ENCODE measurements at places on chromosomes 7 and 10. TPM values are rescaled to one million over a fixed set of nuclear protein-coding genes. Genes with fewer than 3 reads are reported as not detected.

TBC1D12 gene
- total RNA-seq: 0.16 TPM

- peaks cover 5% of the 10 kb centered on the region for H3K36me3 ChIP-seq
- no peaks in the 10 kb centered on the region for H3K27me3 ChIP-seq
- no peak overlapping the region for H3K4me3 ChIP-seq
- no peak for DNase-seq
- H3K4me1 ChIP-seq: peaks cover 20% of the 10 kb centered on the region
Measured at GRCh38 chr10:11245510-11245909, 227.8 kb downstream of the CELF2 start.

DNA sequence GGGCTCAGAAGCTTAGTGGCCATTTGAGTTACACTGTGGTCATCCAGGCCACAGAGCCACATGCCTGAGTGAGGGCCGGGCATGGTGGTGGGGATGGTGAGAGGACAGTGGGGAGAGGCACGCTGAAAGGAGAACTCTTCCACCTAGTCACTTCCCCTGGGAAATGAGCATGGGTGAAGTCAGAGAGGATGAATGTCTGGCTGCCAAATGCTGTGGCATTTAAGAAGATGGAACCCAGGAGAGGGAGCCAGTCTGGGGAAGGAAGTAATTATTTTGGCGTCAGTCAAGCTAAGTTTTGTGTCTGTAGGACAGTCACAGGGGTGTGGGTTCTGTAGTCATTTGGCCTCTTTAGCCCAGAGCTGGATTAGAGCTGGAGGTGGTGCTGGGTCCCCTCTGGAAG, 86.0 kb upstream of the PODXL start:
- no peak overlapping the region for H3K27ac ChIP-seq
- H3K4me1 ChIP-seq: no peaks in the 10 kb centered on the region
- no peak for DNase-seq
- H3K27me3 ChIP-seq: peaks cover 12% of the 10 kb centered on the region
- H3K36me3 ChIP-seq: no peaks in the 10 kb centered on the region
- H3K4me3 ChIP-seq: no peak overlapping the region

GRCh38 chr10:49280001-49280408, 19.0 kb upstream of the C10orf71 start:
- H3K4me1 ChIP-seq: no peaks in the 10 kb centered on the region
- H3K36me3 ChIP-seq: no peaks in the 10 kb centered on the region
- H3K27ac ChIP-seq: no peak overlapping the region
- no peak for DNase-seq
- H3K4me3 ChIP-seq: no peak overlapping the region

DNA sequence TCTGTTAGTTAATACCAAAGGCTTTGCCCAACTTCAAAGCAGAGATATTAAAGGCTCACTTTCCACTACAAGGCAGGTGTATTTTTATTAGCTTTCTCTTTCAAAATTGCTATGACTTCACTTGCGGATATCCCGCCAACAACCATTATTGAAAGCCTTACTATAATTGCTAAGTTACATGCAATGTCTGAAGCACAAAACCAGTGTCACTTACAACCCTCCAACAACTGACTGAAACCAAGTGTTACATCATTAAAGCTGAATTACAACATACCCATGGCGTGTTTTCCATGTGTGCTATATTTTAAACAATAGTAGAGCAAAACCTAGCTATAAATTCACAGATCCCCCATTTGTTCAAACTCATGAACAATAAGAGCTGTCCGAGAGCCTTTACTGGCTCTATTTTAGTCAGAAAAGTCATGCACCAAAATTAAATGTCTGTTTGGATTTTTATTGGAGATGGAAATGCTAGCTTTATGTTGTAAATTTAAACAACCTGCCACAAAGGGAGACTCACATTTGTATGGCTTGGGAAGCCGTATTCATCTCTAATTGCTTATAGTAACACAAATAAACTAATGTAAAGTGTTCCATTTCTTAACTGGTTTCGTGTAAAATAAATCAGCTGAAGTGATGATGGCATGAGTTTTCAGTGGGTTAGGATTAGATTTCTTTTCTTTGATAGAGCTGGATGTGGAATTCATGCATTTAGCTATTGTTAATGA, 227.1 kb downstream of the AGMO start:
- no peaks in the 10 kb centered on the region for H3K27me3 ChIP-seq
- no peak overlapping the region for H3K4me3 ChIP-seq
- H3K36me3 ChIP-seq: no peaks in the 10 kb centered on the region
- H3K27ac ChIP-seq: no peak overlapping the region

GRCh38 chr10:36171953-36172940, 530.2 kb upstream of the FZD8 start:
- no peak for DNase-seq
- H3K4me1 ChIP-seq: no peaks in the 10 kb centered on the region
- no peak overlapping the region for H3K27ac ChIP-seq
- H3K4me3 ChIP-seq: no peak overlapping the region
- H3K27me3 ChIP-seq: no peaks in the 10 kb centered on the region
- H3K36me3 ChIP-seq: no peaks in the 10 kb centered on the region

FOXP2 gene
- total RNA-seq: not detected

DNA sequence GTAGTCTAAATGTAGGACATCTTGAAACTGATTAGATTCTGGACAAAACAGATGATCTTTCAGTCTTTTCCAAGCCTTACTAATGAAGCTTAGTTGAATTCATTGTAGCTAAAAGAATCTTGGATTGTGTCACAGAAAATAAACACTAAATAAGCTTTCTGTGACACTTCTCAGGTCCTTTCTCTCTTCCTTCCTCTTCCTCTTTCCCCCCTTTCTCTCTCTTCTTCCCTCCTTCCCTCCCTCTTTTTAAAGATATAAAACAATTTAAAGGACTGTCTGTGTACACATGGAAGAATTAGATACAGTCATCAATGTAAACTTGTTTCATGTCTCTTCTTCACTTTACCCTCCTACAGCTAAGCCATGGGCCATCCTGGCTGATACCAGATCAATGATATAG, 5.3 kb upstream of the COMMD3 start:
- no peak for DNase-seq
- H3K27ac ChIP-seq: no peak overlapping the region
- no peaks in the 10 kb centered on the region for H3K36me3 ChIP-seq
- H3K4me3 ChIP-seq: no peak overlapping the region

- H3K36me3 ChIP-seq: peaks cover 4% of the 10 kb centered on the region
- no peak overlapping the region for H3K4me3 ChIP-seq
- H3K27ac ChIP-seq: no peak overlapping the region
- H3K27me3 ChIP-seq: no peaks in the 10 kb centered on the region
- no peaks in the 10 kb centered on the region for H3K4me1 ChIP-seq
- DNase-seq: no peak
Measured at GRCh38 chr7:35874886-35875285, 74.0 kb downstream of the SEPTIN7 start.

GRCh38 chr7:18504965-18505364, 9.4 kb downstream of the HDAC9 start:
- no peaks in the 10 kb centered on the region for H3K4me1 ChIP-seq
- no peak overlapping the region for H3K4me3 ChIP-seq
- DNase-seq: no peak
- H3K27me3 ChIP-seq: no peaks in the 10 kb centered on the region
- H3K36me3 ChIP-seq: no peaks in the 10 kb centered on the region

ENTPD1 gene
- 4.6 TPM for total RNA-seq

ABCC2 gene
- 2.8 TPM for total RNA-seq

ARHGEF35 gene
- 1.6 TPM for total RNA-seq

PLXNA4 gene
- total RNA-seq: 8.3 TPM

- no peak for DNase-seq
- H3K36me3 ChIP-seq: peaks cover 3% of the 10 kb centered on the region
- no peak overlapping the region for H3K27ac ChIP-seq
- H3K4me1 ChIP-seq: peaks cover 26% of the 10 kb centered on the region
- H3K4me3 ChIP-seq: no peak overlapping the region
Measured at GRCh38 chr7:102393467-102393866, 2.7 kb upstream of the PRKRIP1 start.

DNA sequence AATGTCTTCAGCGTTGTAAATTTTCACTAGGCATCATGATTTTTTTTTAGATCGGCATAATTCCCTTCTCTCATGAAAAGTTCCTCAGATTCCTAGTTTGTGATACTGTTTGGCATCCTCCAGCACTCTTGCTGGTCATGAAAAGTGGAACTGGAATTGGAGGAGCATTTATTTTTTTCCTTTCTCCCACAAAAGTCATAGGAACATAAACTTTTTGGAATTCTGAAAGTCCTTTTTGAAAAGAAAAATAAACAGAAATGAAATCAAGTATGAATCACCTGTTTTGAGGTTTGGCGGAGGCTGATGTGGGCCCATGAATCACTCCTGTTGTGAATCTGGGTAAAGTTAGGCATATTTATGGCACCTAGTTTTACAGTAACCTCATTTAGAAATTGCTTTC, 17.7 kb downstream of the CACNB2 start:
- H3K4me3 ChIP-seq: no peak overlapping the region
- no peak for DNase-seq
- H3K4me1 ChIP-seq: no peaks in the 10 kb centered on the region
- no peaks in the 10 kb centered on the region for H3K36me3 ChIP-seq

DNA sequence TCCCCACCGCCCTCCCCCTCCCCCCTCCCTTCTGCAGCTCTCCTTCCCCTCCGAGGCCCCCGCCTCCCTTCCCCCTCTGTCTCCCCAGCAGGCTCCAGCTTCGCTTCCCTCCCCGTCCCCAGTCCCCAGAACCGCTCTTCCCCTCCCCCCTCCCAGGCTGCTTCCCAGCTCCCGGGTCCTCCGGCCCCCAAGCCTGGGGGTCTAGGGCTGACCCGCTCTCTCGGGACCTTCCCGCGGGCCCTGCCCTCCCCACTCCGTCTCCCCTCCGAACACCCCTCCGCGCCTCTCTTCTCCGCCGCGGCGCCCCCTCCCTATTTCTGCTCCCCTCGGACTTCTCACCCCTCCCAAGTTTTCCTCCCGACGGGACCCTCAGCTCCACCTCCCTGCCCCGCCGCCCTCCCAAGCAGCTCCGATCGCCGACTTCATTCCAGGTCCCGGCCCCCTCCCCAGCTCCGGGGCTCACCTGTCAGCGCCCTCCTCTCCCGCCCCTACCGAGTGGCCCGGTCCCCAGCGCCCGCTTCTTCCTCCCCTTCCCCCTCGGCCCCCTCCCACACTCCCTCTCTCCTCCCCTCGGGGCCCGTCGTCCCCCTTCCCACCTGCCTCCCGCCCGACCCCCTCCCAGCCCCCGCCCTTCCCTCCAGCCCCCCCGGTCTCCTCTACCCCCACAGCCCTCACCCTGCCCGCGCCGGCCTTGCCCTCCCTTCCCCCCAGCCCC, 990 bp downstream of the ZNF467 start:
- H3K4me1 ChIP-seq: peaks cover 27% of the 10 kb centered on the region
- H3K27ac ChIP-seq: no peak overlapping the region
- H3K4me3 ChIP-seq: peak overlapping the region; percentile 64
- no peaks in the 10 kb centered on the region for H3K36me3 ChIP-seq
- no peak for DNase-seq

PON3 gene
- not detected for total RNA-seq

GRCh38 chr7:76196786-76197185, 4.9 kb upstream of the SRRM3 start:
- no peak overlapping the region for H3K27ac ChIP-seq
- no peak for DNase-seq
- no peaks in the 10 kb centered on the region for H3K36me3 ChIP-seq
- no peaks in the 10 kb centered on the region for H3K27me3 ChIP-seq

DNA sequence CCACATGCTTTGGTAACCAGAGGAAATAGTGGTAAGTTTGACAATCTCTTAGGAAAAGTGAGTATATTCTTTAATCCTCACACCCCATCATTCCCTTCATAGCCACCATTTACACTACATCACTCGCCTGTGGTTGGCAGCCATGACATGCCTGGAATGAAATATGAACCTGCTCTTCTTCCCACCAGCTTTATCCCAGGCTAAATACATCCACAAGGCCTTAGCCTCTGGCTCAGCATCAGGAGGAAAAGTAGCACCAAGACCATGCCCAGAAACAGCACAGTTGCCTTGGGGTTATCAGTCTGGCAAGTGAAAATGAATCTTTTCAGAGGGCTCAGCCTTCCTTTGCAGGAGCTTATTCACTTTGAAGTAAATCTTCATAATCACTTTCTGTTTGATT, 40.3 kb downstream of the SGCE start:
- H3K27me3 ChIP-seq: no peaks in the 10 kb centered on the region
- H3K4me1 ChIP-seq: no peaks in the 10 kb centered on the region
- DNase-seq: no peak
- no peak overlapping the region for H3K4me3 ChIP-seq
- no peak overlapping the region for H3K27ac ChIP-seq

GRCh38 chr10:31765541-31765940, 163.1 kb downstream of the ARHGAP12 start:
- no peak for DNase-seq
- H3K36me3 ChIP-seq: no peaks in the 10 kb centered on the region

DDX50 gene
- 41.3 TPM for total RNA-seq

DNA sequence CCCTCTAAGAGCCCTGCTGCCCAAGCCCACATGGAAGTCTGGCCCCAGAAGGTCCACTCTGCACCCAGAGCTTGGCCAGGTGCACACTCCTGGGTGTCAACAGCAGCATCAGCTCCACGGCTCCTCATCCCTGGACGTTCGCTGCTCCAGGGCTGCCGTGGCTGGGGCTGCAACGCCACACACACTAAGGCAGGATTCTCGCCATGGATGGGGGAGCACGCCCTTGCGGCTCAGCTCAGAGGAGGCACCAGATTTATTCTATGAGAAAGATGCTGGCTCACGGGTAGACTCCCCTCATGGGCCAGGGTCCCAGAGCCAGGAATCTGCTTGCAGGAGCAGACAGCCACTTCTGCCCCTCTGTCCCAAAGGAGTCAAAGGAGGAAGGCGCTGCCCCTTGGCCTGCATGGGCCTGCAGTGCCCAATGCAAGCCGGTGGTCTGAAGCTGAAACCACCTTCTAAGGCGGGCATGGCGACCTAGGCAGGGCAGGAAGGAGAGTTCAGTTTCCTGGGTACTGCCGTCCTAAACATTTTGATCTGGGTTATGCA, 42.1 kb downstream of the CFAP46 start:
- no peak overlapping the region for H3K4me3 ChIP-seq
- no peaks in the 10 kb centered on the region for H3K36me3 ChIP-seq
- peaks cover 20% of the 10 kb centered on the region for H3K27me3 ChIP-seq
- no peak for DNase-seq
- H3K4me1 ChIP-seq: no peaks in the 10 kb centered on the region

GPAM gene
- 4.5 TPM for total RNA-seq

GRCh38 chr10:101775273-101776160, at the start of gene FGF8:
Gene FGF8, minus strand, starts transcription at chr10:101776114. Its CDS starts 214 bp downstream, at chr10:101775900.
- no peak within 1 kb of the TSS for H3K4me3 ChIP-seq
- H3K36me3 ChIP-seq: no peaks in the 10 kb centered on the region
- H3K27me3 ChIP-seq: peaks cover 26% of the 10 kb centered on the region
- no peak for DNase-seq

DNA sequence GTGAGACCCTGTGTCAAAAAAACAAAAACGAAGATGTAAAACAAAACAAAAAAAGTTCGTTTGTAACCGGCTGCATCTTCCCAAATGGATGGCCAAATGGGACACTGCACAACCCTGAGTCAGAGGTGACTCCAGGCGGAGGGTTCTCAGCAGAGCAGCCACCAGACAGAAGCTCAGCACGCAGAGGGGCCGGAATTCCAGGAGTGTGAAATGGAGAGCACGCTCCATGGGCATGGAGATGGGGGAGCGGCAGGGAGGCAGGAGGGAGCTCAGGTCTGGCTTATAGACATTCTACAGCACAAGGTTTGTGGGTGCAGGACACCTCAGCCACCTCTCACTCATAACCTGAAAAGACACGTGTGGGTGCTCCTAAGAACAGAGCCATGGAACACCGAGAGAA, 227.0 kb downstream of the MAD1L1 start:
- no peak overlapping the region for H3K4me3 ChIP-seq
- no peak for DNase-seq
- H3K4me1 ChIP-seq: no peaks in the 10 kb centered on the region
- no peaks in the 10 kb centered on the region for H3K36me3 ChIP-seq
- H3K27ac ChIP-seq: no peak overlapping the region
- no peaks in the 10 kb centered on the region for H3K27me3 ChIP-seq

GPR85 gene
- total RNA-seq: not detected

- no peak overlapping the region for H3K4me3 ChIP-seq
- H3K27ac ChIP-seq: no peak overlapping the region
- H3K27me3 ChIP-seq: no peaks in the 10 kb centered on the region
- no peak for DNase-seq
Measured at GRCh38 chr7:102081244-102081627, 205.4 kb upstream of the SH2B2 start.

PNLIP gene
- total RNA-seq: 3.1 TPM
